Camera-type eye (tissue), 1 donor: ENCODE measurements at places on chromosomes 11 and 22. TPM values are rescaled to one million over a fixed set of nuclear protein-coding genes. Genes with fewer than 3 reads are reported as not detected.

OR5P2 gene
- not detected for total RNA-seq

DDTL gene
- not detected for total RNA-seq

MUC6 gene
- not detected for total RNA-seq

RAB36 gene
- 8.3 TPM for total RNA-seq

PES1 gene
- 42.1 TPM for total RNA-seq
